ENCODE measurements at places on chromosomes 7 and 10. TPM values are rescaled to one million over a fixed set of nuclear protein-coding genes. Genes with fewer than 3 reads are reported as not detected.

The LRRN3 gene
- not detected for total RNA-seq

The CDHR1 gene
- total RNA-seq: not detected

DNA sequence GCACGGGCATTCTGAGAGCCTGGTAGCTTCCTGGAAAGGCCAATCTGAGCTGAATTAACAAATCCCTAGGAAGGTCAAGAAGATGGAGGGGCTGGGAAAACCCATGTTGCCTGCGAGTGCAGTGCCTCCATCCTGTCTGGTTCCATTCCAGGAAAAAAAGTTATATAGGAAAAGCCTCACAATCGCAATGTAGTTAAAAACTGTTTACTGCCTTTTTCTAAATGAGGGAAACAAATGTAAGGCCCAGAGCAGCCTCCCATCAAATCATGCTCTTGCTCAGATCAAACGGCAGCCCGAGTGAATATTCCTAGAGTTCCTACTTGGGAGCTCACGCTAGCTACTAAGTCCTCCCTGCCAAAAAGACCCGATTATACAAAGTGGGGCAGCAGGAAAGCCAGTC, 179.9 kb downstream of the KCNMA1 start:
- no peak for DNase-seq

DNA sequence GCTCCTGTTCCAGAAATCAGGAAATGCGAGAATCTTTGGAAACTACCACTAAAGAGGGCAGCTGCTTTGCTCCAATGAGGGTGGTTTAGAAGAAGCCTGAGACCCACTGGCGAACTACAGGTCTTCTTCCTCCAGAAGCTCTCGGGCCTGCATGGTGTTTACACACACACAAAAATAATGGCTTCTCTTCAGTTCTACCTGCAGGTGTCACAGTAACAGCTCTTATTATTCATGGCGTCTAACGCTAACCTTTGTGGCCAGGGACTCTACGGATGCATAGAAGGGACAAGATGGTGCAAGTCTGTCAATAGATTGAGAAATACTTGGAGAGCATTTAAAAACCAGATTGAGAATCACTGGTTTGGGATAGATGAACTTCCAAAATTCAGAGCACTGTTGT, 22.4 kb downstream of the GPR141 start:
- peak; percentile 24 for DNase-seq

DNA sequence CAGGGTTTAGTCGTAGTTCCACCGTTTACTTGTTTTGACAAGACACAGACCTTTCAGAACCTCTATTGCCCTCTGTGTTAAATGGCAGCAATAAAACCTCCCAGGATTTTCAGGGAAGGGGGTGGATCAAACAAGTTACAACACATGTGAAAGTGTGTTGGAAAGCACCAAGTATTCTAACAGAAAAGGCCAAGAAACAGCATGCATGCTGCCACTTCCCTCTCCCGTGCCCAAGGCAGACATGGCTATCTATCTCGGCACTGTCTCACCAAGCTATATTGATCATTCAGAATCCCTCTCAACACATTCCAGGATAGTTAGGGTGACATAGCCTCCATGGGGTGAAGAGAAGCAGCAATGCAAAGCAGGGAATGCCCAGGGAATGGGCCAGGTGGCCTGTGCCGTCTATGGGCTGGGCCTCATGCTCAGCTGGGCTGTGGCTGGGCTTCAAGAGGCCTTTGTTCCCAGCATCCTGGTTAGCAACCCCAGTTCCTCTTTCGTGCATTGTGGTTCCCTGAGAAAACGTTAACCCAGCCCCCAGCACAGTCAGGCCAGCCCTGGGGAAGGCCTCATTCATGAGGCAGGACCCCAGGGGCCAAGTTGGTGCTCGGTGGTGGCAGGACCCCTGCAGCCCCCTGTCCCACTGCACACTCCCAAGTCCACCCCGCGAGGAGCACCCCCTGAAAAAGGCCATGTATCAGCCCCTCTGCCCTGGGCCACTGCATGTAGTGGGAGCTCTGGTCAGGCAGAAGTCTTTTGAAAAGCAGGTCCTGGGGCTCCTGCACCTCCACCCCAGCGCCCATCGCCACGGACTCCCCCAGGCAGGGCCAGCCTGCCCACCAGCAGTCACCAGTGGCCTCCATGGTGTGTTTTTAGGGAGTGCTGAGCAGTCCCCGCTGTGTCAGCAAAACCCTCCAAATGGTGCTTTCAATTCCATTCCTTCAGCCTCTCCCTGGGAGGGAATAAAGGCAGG, 25.5 kb downstream of the VSIR start:
- DNase-seq: no peak

Measured in SK-MEL-5 (cell line).